ENCODE measurements at places on chromosomes 7 and 10.

- DNase-seq: no peak
Measured at GRCh38 chr7:137996871-137997270, 5.0 kb downstream of the CREB3L2 start.

DNA sequence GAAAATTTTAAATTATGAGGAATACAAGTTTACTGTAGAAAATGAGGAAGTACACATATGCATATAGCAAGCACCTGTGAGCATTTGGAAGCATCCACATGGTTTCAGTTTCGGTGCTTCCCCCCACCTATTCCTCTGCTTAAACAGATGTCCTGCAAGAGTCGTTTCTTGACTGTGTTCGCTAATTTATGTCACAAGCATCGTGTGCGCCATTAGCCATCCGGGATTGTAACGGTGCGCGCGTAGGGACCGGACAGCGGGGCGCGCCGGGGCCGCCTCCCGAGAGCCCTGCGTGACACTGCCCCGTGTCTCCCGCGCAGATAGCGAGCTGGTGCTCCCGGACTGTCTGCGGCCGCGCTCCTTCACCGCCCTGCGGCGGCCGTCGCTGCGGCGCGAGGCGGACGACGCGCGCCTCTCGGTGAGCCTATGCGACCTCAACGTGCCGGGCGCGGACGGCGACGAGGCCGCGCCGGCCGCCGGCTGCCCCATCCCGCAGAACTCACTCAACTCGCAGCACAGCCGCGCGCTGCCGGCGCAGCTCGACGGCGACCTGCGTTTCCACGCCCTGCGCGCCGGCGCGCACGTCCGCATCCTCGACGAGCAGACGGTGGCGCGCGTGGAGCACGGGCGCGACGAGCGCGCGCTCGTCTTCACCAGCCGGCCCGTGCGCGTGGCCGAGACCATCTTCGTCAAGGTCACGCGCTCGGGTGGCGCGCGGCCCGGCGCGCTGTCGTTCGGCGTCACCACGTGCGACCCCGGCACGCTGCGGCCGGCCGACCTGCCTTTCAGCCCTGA lies 90.9 kb downstream of the NEURL1 start:
- no peak for DNase-seq

DNA sequence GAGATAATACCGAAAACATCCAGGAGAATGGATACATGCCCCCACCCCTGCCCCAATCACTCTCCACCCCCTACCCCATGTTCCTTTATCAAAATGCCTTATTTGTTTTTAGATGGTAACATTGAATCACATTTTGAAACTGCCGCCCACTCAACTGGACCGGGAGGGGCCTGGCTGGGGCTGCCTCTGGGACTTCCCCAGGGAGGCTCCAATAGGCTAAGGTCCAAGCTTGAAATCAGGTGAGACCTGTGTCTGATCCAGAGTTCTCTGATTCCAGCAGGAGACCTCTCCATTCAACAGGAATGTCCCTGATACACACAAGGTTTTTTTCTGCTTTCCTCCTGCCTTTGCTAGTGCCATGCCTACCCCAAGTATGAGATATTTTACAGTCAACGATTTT lies 43.8 kb upstream of the ACSL5 start:
- DNase-seq: no peak

- DNase-seq: no peak
Measured at GRCh38 chr10:62133618-62134017, 135.0 kb downstream of the RTKN2 start.

Data from H9 (cell line).